ENCODE measurements at places on chromosomes 2 and 18.

- no peak for DNase-seq
Observed at GRCh38 chr2:106097038-106098000, 96.8 kb downstream of the UXS1 start.

GRCh38 chr18:54938506-54938905 is 20.8 kb downstream of the CCDC68 start:
- no peak for DNase-seq

GRCh38 chr2:233556881-233557736 is 9.5 kb downstream of the USP40 start:
- DNase-seq = peak; percentile 88

GRCh38 chr2:73870084-73870483 is 22.7 kb upstream of the ACTG2 start:
- peak; percentile 69 for DNase-seq

GRCh38 chr2:116109471-116109870 is 1667.0 kb downstream of the DPP10 start:
- no peak for DNase-seq

GRCh38 chr2:28821295-28821958 is 10.8 kb downstream of the SPDYA start:
- peak; percentile 49 for DNase-seq

DNA sequence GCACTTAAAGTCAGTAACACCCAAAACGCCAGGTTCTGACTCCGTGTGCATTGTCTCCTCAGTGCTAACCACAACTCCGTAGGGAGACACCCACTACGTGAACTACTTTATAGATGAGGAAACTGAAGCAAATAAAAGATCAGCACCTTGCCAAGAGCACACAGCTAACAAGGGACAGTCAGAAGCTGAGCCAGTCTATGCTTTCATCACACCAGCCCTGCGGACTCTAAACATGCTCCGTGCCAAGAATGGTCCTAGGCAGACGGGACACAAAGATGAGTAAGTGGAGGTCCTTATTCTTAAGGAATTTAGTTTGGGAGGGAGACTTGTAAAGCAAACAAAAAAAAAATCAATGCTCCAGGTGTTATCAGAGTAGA is 9.6 kb downstream of the MBOAT2 start:
- no peak for DNase-seq

- DNase-seq = no peak
Observed at GRCh38 chr2:181128199-181128598, 147.8 kb downstream of the UBE2E3 start.

DNA sequence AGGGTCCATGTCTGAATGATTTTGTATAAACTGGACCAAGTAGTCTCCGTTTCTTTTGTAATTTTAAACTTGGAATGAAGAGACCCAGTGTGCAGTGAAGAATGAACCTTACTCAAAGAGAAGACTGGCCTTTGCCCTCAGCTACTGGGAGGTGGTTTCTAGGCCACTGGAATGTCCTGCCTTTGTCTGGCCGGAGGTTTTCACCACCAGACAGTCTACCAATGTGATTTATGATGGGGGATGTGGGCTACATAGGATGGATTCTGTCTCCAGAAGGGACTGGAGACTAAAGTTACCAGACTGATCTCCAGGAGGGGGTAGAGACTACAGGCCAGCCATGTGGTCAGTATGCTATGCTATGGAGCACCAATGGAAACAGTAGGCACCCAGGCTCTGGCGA is 42.8 kb upstream of the RAB31 start:
- DNase-seq = no peak

DNA sequence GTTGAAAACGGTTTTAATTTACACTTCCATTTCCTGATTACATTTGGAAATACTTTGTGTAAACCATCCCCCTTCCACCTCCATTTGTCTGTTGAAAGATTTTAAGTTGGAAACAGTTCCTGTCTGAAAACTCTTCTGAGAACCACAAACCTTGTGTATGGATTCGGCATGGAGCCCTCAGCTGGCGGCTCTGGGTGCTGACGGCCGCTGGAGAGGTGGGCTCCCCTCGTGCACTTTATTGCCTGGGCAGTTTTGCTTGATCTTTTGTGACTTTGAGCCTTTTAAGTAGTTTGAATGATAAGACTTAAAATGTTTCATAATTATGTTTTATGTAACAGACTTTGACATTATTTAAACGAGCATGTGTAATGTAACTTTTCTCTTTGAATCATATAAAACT is 11.1 kb downstream of the KLF11 start:
- no peak for DNase-seq

GRCh38 chr18:33833842-33834241 is 255.8 kb downstream of the ASXL3 start:
- no peak for DNase-seq

GRCh38 chr2:127193164-127193966 is 26.7 kb downstream of the CYP27C1 start:
- DNase-seq = no peak

- DNase-seq = peak; percentile 65
Observed at GRCh38 chr18:48838921-48839818, 111.6 kb downstream of the SMAD7 start.

- no peak for DNase-seq
Observed at GRCh38 chr2:236947294-236947693, 138.4 kb upstream of the COPS8 start.

GRCh38 chr18:34061226-34061625 is 163.5 kb downstream of the NOL4 start:
- no peak for DNase-seq

- DNase-seq = no peak
Observed at GRCh38 chr2:43553341-43553855, 42.4 kb downstream of the THADA start.

GRCh38 chr2:156423674-156424282 is 12.4 kb upstream of the GPD2 start:
- DNase-seq = no peak

GRCh38 chr2:105674859-105675541 is 69.7 kb upstream of the NCK2 start:
- DNase-seq = no peak

Data from LHCN-M2 (cell line).